ENCODE measurements at places on chromosomes 13 and 19.

- peak; percentile 4 for DNase-seq
Measured at GRCh38 chr13:71378961-71379905, 487.8 kb downstream of the DACH1 start.

- DNase-seq = no peak
Measured at GRCh38 chr13:98749501-98749900, 3.0 kb downstream of the SLC15A1 start.

GRCh38 chr19:14023404-14024235, 4.3 kb upstream of the RLN3 start:
- peak; percentile 75 for DNase-seq

DNA sequence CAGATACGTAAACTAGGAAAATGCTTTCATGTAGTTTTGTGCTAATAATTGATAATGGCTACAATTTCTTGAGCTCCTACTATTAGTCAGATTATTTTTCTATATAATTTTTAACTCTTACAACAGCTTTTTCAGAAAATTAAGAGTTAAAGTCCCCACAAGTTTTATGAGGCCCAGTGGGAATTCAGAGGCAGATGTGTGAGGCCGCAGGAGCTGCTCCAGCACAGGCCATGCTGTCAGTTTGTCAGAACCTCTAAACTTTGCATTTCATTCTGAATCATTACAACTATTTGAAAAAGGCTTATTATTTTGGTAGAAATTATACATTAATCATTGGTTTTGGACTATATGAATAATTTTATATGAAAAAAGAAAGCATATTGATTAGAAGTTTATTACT, 370.8 kb downstream of the MYO16 start:
- DNase-seq = no peak

GRCh38 chr13:76123548-76123947, 487.4 kb downstream of the LMO7 start:
- no peak for DNase-seq

DNA sequence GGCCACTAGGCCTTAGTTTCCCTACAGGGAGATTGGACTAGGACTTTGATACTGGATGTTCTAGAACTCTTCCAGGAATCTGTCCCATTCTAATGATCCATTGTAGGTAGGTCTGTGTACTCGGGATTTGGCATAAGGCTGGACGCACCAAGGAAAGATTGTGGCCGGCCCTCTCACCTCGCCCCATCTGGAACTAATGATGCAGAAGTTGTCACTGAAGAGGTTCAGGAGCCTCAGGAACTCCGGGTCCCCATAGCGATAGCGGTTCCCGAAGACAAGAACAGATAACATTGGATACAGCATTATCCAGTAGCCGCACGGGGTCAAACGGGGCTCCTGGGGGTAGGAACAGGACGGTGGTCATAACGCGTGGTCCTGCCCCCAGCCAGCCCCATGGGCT, 11.2 kb downstream of the EGLN2 start:
- no peak for DNase-seq

DNA sequence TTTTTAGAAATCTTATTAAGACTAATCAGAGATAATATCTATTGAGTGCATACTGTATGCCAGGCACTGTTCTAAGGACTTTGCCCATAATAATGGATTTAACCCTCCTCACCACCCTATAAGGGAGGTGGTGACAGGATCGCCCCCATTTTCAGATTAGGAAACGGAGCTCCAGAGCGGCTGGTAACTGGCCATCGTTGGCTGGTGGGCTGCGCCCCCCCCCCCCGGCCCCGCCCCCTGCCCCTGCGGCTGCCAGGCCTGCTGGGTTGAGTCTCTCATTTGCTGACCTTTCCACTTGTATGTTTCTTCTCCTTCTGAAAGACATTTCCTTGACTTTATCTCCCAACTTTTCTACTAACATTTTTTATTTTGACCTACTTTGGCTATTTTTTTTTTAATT, 8.5 kb downstream of the ARHGEF7 start:
- DNase-seq = no peak

- DNase-seq = peak; percentile 6
Measured at GRCh38 chr19:53849237-53849676, 18.4 kb upstream of the MYADM start.

DNA sequence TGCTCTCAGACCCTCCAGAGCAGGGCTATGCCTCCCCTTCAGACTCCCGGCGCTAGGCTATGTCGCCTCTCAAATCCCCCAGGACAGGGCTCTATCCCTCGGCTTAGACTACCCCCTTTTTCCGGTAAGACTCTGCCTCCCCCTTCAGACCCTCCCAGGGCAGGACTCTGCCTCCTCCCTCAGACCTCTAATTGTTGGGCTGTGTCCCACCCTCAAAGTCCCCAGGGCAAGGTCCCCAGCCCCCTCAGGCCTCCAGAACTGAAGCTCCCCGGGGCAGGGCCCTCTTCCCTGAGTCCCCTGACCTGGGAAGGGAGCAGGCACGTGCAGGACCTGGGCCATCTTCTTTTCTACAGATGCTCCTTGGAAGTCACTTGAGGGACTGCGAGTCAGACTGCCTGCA, 3.2 kb downstream of the KANK2 start:
- no peak for DNase-seq

DNA sequence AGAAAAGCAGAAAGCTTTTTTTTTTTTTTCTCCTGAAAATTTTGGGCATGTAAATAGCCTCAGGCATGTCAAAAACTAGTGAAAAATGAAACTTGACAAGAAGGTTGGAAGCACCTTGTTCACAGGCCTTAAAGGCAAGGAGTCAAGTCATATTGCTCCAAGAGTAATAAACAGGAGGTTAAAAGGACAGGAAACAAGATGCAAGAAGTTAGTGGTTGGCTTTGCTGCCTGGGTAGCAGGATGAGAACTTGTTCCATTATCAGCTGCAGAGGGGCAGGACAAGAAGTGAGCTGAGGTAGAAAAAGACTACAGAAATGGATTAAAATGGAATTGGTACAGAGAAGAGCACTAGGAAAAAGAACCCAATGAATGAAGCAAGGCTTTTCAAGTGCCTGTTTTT, 242.6 kb downstream of the DCT start:
- no peak for DNase-seq

DNA sequence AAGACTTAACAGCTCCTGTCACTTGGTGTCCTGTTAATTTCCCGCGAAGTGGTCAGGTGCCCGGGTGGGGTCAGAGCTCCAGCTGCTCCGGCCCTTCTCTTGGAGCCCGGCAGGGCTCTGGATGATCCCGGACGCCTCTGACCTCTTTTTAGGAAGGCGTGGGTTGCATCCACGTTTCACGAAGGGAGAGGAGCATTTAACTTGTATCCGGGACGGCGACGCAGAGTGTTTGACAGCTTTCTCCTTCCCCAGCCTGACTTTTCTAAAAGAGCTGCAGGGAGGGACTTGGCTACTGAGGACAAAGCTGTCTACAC, 656 bp downstream of the ZNF155 start:
- DNase-seq = no peak

Measured in kidney tubule cell (primary cell).